Hepatic stellate cell (primary cell): ENCODE measurements at places on chromosomes 3 and 15.

GRCh38 chr15:73858062-73858461, 15.3 kb upstream of the TBC1D21 start:
- DNase-seq = no peak

- no peak for DNase-seq
Observed at GRCh38 chr3:150306083-150306482, 102.0 kb upstream of the TSC22D2 start.

DNA sequence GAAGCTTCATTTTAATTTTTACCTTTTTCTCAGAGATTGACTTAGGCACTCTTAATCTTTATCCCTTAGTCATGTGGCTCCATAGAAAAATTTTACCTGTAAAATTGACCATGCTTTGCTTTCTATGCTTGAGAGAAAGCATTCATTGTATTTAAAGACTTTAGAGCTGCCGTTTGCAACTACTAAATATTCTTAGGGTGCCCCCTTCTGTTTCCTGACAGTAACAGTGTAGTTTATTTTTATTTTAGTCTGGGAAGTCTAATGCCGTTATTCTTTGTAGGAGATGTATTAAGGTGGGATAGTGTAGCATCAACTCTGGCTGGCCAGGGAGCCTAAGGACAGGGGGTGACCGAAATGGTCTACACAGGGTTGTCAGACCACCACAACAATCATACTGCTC, 84.5 kb upstream of the SYNPR start:
- DNase-seq = peak; percentile 7

GRCh38 chr3:76429581-76430177, 610.2 kb upstream of the ROBO2 start:
- no peak for DNase-seq

DNA sequence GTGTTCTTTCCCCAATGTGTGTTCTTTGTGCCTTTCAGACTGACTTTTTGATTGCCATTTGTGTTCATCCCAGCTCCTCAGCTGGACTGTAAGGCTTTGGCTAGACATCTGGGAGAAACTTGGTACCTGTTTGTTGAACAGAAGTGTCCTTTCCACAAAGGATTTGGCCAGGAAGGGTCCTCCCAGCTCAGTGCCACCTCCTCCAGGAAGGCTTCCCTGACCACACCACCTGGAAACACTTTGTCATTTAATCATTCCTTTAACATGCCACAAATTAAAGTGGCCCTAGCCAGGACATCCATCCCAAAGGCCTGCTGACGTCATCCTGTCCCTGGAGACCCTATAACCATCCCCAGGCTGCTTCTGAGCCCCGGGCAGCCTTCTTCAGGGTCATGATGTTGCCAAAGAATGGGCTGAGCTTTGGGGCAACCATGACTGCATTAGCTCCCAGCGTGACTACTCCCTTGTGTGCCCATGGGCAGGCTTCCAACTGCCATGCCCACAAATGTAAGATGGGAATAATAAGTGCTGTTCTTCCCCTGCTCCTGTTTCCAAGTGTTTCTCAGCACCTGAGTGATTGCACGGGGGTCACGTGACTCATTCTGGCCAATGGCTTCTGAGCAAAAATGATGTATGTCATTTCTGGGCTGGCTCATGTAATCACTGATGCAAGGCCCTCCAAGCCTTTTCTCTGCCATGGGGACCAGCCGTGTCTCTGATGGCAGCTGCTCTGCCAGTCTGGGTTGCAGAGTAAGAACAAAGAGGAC, 112.5 kb upstream of the SMAD3 start:
- DNase-seq = no peak

GRCh38 chr3:124221422-124221821, 229.5 kb upstream of the ROPN1 start:
- DNase-seq = no peak
